Activated naive CD8-positive, alpha-beta T cell treated with anti-CD3 and anti-CD28 coated beads for 36 hours (primary cell): ENCODE measurements at places on chromosomes 6 and 20.

- DNase-seq: no peak
Measured at GRCh38 chr6:14934013-14934412, 311.9 kb upstream of the JARID2 start.

GRCh38 chr20:33441142-33441955 lies 2.2 kb downstream of the SNTA1 start:
- DNase-seq: no peak

DNA sequence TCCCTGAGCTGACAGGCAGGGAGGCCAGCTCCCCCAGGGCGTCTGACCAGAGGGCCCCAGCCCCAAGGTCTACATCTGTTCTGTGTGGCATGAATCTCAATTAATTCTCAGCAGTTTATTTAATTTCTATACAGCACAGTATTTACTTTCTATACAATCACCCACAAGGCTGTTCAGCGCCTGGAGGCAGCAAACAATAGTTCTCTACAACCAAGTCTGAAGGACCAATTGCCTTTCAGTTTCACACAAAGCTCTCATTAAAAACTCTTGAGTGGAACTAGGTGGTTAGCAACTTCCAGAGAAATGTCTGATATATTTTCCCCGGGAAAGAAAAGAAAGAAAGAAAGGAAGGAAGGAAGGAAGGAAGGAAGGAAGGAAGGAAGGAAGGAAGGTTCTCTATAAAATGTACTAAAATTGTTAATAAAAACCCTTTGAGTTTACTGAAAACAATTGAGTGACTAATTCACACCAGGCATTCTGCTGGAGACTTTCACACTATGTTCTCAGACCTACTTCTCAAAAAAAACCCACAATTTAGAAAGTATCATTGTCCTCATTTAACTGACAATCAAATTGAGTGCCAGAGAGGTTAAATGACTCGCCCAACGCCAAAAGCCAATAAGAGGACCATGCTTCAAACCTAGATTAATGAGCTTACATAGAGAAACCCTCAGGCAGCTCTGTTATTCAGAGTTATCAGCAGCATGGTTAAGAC lies 62.5 kb downstream of the METTL24 start:
- DNase-seq: peak; percentile 1

DNA sequence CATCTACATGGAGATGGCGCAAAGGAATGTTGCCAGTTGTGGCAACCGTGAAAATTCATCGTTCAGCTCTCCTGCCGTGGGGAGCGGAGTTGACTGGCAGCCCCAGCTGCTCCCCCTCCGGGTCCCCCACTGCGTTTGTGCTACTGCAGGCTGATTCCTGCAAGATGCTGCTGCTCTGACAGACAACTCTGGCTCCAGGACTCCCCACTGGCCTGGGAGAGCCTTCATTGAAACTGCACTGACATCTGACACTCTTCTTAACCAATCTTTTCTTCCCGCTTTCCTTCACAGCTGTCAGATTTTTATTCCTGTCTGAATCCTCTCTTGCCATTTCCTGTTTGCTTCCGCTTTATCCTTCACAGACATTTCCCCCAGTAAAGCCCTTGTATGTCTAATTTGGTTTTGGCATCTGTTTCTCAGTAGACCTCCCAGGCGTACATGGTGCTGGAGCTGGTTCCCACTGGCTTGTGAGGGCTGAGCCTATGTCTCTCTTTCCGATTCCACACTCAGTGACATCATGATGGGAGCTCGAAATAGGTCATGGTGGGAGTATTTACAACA lies 9.5 kb upstream of the ATRN start:
- DNase-seq: no peak

DNA sequence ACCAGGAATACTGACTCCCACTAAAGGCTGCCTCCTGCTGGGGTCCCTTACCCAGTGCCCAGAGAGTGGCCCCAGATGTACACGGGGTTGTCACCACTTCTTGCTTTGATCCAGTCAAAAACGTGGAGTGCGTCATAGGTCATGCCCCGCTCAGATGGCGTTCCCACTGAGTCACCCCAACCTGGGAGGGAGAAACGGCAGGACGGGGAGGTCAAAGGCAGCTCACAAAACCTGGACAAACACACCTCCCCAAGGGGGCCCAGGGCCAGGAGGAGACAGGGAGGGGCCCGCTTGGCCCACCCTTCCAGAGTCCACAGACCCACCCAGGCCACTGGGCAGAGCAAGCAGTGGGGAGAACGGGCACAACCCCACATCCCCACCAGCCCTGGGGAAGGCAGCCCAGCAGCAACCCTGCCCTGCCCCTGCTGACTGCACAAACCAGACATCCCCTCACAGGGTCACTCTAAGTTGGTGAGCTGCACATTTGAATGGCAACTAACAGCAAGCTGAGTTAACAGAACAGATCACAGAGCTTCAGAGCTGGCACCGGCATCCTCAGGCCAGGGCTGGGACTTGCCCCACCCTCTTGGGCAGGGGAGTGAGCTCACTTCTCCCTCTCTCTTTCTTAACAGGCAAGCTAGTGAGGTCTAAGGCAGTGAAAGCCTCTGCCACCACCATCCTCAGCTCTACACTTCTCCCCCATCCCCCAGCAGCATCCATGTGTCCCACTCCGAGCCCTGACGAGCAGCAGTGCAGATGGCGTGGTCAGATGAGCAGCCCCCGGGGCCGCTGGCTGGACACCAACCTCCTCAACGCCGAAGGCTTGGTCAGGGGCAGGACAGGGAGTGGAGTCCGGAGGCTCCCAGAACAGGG lies 61.7 kb downstream of the PYGB start:
- no peak for DNase-seq

- no peak for DNase-seq
Measured at GRCh38 chr20:3730803-3731672, 1.4 kb upstream of the HSPA12B start.

- no peak for DNase-seq
Measured at GRCh38 chr6:470901-471448, 79.4 kb downstream of the IRF4 start.

DNA sequence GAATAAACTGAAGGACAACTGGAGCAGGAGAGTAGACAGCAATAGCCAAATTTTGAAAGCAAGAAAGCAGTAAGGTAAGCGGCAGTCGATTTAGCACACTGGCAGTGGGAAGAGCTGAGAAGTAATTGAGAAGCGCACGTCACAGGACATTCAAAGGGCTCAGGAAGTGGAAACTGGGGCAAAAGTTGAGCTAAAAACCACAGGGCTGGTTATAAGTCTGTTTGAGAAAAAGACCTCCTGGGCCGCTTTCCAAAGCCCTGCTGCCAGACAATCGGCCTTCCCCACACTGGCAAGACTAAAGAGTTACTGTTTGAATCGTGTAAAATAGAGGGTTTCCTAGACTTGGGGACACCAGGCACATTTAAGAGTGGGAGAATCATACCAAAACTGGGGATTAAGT lies 161.4 kb downstream of the DNAH8 start:
- DNase-seq: peak; percentile 42

DNA sequence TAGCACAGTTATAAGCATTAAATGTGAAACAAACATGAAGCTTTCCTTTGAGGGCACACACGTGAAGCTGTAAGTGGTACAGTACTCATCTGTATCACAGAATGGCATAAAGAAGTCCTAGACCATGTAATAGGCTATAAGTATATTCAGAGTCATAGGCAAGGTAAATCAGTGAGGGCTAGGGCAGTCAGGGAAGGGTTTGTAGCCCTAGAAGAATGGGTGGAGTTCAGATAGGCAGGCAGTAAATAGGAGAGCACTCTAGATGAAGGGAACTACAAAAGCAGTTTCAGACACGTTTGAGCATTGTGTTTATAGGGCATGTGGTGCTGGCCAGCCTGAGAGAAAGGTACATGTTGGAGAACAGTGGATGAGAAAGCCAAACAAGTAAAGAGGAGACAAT lies 9.5 kb downstream of the YWHAB start:
- DNase-seq: no peak

- no peak for DNase-seq
Measured at GRCh38 chr20:46350201-46350985, 42.1 kb upstream of the CDH22 start.

DNA sequence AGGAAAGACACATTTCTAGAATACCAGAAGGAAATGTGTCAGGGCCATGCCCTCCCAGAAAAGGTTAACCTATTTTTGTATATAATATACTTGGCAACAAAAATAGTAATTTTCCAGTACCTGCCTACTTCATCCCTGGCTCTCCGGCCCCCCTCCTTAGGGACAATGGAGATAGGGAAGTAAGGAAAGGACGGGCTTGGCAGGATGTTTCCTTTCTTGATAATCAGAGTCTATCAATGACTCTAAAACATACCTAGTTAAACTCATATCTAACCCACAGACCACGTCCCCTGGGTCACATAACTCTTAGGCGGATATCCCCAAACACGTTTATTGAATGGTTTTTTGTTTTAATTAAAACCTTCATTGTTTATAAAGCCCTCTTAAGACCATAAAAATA lies 11.8 kb downstream of the UQCC2 start:
- DNase-seq: no peak

GRCh38 chr20:2005831-2006426 lies 12.1 kb upstream of the PDYN start:
- peak; percentile 57 for DNase-seq

- DNase-seq: no peak
Measured at GRCh38 chr20:47720636-47721427, 64.4 kb downstream of the SULF2 start.

GRCh38 chr6:4598384-4598995 lies 177.7 kb upstream of the CDYL start:
- no peak for DNase-seq

DNA sequence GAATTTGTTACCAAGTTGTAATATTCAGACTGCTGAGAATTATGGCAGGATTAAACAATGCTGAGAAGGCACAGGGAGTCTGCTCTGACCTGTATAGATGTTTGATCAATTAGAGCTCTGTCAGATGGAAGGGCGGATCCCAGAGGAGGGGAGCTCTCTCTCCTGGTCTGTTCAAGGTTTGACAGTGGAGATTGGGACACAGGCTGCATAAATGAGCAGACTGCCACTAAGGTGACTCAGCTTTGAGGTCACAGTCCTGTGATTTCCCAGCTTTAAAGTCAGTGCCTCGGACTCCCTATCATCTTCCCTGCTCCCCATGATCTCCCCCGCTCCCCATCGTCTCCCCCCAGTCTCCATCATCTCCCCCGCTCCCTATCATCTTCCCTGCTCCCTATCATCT lies 59.2 kb upstream of the SLC22A23 start:
- no peak for DNase-seq

DNA sequence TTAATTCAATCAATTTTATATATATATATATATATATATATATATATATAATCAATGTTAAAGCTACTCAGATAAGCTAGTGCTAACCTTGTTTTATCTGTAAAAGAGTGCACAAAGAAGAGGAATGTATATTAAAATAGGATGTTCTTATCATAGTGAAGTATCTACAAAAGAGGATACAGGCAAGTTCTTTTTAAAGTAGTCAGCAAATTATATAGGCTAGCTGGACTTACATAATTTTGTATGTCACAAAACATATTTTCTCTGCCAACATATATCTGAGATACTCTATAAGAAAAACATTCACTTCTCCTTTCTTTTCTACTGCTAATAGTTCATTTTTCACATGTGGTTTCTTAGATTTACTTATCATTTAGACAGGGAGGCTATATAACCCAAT lies 39.9 kb downstream of the KHDRBS2 start:
- no peak for DNase-seq

GRCh38 chr6:69973763-69974162 lies 107.4 kb downstream of the COL19A1 start:
- no peak for DNase-seq
